ENCODE measurements at places on chromosomes 1 and 21.
A peak's percentile ranks its signal among the peaks of the same experiment; 100 is the strongest.

DNA sequence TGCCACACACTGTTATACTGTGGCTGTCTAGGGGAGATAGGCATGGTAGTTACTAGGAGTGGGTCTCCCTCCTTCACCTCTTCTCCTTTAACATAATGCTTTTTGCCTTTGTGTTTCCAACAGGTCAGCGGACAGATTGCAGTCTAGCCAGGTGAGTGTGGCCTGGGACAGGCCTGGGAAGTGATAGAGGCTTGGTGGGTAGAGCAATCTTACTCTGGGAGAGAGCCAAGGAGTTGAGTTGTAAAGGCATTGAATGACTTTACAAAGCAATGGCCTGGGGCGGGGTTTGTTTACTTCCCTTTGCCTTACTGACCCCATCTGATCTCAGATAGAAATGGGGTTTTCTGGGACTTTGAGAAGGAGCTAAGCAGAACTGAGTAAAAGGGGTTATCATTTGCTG is 51.0 kb upstream of the IKBKE start:
- DNase-seq = no peak

GRCh38 chr1:35886577-35887431 is 3.8 kb downstream of the AGO1 start:
- DNase-seq = no peak

DNA sequence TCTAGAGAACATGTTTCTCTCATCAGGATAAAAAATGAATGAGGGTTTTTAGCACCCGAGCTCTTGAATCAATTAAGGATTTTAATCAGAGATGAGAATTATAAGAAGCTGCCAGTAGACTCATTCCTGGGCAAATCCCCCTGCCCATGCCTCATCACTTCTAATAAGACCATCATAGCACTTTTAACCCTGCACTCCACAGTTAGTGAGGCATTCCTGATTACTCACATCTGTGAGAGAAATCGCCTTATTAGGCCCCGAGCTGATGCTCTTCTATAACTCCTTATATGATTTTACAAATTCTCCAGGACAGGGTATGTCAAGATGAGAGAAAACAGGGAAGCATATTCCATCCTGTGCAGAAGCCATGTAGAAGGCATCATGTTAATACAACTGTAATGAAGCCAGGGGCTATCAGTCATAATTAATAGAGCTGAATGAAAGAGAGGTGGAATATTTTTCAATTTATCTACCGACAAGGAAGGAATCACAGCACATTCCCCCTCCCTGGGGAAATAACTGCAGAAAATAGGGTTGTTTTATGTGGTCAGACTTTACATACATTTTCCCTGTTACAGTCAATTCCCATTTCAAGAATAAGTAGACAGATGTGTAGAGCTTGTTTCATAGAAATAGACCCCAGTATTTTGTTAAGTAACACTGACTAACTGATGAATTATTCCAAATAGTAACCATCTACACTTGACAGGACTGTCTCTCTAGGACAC is 272.7 kb downstream of the HHIPL2 start:
- DNase-seq = no peak

GRCh38 chr1:21567241-21568005 is 58.2 kb downstream of the ALPL start:
- DNase-seq = no peak

- no peak for DNase-seq
Measured at GRCh38 chr1:100646001-100646400, 73.5 kb upstream of the VCAM1 start.

GRCh38 chr1:32867671-32868070 is 3.0 kb downstream of the FNDC5 start:
- DNase-seq = no peak

DNA sequence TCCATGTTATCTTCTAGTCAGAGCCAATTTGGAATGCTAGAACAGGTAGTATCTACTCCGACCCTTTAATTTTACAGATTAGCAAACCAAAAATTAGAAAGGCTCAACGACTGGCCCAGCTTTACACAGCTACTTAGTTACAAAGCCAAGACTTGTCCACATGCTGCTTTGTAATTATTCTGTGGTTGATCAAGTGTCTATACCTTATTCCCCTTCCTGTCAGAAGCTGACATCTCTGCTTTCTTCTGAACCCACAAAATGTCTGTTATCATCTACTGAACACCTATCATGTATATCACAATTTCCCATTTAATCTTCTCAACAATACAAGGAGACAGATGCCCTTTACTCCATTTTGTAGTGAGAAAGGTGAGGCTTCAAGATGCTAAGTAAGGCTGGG is 15.6 kb downstream of the TGFBR3 start:
- DNase-seq = no peak

DNA sequence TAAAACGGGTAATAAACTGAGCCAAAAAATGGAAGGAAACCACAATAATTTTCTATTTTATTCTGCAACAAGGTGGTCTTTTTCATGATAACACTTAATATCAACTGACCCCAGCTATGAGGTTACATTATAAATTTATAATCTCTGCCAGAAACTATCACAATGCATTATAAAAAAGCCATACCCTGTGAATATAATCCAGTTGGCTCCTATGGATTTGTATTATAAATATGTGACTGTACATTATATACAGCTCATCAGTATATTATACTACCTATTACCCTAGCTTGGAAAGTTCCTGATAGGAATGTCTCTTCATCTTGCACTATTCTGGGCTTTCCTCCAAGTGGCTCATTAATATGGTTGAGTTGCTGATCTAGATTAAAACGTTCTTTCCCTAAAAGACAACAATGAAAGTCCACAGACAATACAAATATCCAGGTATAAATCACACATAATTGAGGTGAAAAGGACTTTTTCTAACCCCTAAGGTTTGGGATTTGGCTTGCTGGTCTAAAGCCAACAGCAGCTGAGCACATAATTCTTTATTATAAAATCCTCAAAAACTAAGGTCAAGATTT is 487.7 kb downstream of the TTLL7 start:
- no peak for DNase-seq

GRCh38 chr1:147664206-147664605 is 6.1 kb downstream of the ACP6 start:
- DNase-seq = no peak

GRCh38 chr21:42071146-42071737 is at the start of gene UMODL1:
UMODL1 (plus strand) TSS chr21:42071317; CDS start chr21:42071317, 0 bp downstream.
- DNase-seq = no peak

GRCh38 chr1:52239708-52240001 is 97.8 kb downstream of the ZFYVE9 start:
- DNase-seq = no peak

DNA sequence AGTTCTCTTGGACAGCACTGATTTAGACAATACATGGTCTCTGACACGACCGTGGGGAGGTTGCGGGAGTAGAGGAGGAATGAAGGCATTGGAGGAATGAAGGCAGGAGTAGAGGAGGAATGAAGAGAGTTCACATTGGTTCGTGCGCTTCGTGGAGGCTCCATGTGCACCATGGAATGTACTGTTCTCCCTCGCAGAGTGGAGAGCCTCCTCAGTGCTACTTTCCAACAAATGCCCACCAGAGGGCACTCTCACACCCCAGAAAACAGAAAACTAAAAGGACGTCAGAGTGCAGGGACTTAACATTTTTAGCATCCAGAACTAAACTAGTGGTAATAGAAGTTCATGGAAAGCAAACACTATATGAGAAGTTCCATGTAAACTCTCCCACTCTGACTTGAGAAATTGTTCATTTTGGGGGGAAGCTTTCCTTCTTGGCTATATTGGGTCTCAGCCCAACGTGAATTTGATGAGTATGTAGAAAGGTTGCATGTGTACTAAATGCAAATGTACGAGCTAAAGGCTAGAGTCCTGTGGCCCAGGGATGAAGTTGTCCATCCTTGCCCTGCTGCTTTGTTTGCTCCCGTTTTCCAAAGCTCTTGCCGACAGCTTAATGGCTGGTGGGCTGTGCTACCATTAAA is 211.6 kb downstream of the LMX1A start:
- no peak for DNase-seq

DNA sequence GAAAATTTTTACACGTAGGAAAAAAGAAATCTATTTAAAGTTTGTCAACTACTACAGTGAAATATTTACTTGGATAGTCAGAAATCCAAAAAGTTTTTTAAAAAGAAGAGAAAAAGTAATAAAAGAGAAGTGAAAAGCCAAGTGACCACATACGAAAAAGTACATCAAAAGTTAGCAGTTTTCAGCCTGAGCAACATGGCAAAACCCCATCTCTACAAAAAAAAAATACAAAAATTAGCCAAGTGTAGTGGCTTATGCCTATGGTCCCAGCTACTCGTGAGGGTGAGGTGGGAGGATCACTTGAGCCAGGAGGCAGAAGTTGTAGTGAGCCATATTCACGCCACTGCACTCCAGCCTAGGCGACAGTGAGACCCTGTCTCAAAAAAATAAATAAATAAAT is 5.2 kb upstream of the MR1 start:
- DNase-seq = no peak

GRCh38 chr1:184051138-184051484 is 419 bp upstream of the TSEN15 start:
- DNase-seq = no peak

GRCh38 chr1:28244549-28245251 is 8.8 kb downstream of the ATP5IF1 start:
- DNase-seq = no peak

- no peak for DNase-seq
Measured at GRCh38 chr21:25862596-25862995, 127.8 kb downstream of the GABPA start.

DNA sequence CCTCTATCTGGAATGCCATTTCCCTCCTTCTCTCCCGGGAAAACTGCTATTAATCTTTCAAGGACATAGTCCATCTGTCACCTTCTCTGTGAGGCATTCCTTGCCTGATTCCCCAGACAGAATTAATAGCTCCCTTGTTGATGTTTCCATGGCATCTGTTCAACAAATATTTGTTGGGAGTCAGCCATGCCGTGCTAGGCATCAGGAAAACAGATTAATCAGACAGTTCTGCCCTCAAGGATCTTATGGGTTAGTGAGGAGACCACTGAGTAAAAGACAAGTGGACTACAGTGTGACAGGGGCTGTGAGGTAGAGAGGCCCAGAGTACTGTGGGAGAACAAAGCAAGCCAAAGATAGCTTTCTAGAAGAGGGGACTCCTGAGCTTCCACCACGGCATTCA is 11.4 kb upstream of the MAGOH start:
- no peak for DNase-seq

DNA sequence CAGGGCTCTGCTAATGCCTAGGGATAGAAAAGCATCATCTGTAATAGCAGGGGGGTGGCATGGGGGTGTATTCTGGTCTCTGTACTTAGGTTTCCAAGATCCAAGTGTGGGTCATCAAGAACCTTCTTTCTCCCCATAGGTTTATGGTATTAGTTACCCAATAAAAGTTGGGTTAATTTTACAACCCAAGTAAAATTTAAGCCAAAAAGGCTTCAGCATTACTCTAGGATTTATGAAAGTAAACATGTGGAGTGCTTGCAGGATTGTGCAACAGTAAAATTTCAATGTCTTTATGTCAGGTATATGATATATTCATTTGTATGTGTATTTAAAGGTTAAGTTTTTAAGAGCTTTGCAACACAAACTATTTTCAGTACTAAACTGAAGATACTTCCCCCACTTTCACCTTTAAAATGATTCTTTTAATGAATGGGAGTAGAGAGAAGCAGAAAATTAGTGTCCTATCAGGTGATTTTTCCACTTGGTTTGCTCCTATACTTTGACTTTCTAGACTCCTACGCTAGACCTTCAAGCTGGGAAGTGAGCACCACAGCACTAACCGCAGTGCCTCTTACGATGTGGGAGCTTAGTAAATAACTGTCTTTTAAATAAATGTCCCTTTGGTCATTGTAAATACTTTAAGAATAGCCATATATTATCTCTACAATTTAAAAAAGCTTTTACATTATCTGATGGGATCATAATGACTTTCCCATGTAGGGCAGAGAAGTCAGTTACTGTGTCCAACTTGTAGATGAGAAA is 67.8 kb upstream of the UBE2U start:
- DNase-seq = no peak

DNA sequence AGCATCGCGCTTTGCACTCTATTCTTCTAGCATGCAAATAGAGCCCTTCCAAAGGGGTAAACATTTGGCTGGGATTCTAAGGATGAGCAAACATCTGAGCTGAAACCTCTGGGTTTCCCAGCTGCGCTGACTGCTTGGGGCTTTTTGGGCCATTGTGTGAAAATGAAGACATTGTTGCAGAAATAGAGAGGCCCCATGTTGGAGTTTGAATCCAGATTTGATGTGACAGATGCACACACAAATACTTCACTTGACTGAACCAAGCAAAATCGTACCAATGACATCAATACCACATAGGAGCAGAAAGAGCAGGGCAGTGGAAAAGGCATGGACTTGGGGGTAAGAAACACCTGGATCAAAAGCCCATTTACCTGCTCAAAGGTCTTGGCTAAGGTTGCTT is 144.6 kb upstream of the HMGB4 start:
- no peak for DNase-seq

DNA sequence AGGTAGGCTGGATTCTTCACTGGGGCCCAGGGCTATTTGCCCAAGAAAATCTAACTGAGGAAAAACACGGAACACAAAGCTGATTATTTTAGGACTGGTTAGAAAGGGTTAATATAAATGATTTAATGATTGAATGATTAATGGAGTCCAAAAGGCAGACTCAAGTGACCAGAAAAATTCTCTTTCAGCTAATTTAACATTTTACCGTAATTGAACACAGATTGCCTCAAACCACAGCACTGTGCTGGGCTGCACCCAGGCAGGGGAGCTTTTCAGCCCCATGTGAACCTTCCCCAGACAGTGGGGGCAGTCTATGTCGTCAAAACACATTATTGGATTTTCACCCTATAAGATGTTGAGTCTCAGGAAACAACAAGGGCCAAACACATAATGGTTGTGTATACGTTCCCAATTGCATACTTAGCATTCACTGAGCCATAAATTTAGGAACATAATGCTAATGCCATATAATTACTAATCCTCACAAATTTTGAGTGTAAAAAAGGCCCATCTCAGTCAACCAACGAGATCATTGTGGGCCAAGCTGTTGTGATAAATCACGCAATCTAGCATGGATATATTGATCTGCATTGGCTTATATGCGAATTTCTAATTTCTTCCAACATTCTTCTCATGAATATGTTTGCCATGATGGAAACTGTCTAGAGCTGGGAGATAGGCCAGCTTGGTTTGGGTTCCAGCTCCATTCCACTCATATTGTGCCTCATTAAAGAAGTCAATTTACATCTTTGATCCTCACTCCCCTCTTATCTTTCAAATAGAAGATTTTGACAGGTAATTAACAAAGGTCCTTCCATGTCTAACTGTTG is 27.7 kb downstream of the DSCAM start:
- DNase-seq = no peak

DNA sequence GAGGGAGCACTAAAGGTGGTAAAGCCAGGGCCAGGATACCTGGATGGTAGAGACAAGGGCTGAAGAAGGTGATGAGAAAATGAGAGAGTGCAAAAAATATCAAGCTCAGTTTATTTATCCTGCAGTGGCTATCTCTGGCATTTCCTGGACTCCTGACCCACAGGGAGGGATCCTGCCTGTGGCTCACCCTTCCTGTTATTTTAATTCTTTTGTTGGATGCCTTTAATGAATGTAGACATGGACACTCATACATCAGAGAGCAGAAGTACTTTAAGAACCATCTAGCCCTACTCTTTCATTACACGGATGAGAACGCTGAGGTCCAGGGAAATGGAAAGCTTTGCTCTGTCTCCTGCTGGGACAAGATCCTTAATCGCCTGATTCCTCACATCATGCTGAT is 20.6 kb downstream of the JUN start:
- no peak for DNase-seq

- peak; percentile 66 for DNase-seq
Measured at GRCh38 chr1:168386949-168387586, 106.4 kb downstream of the TBX19 start.

GRCh38 chr1:9166289-9167235 is 37.7 kb upstream of the GPR157 start:
- DNase-seq = no peak
